Hair follicular keratinocyte (primary cell): ENCODE measurements at places on chromosomes 4 and X. TPM values are rescaled to one million over a fixed set of nuclear protein-coding genes. Genes with fewer than 3 reads are reported as not detected.

NKX3-2 gene
- 0.04 TPM in 1 of 2 replicates, not detected in the other for total RNA-seq

FABP2 gene
- total RNA-seq, result not detected in 2 replicates

USP38 gene
- 11.4 and 14.3 TPM in 2 replicates for total RNA-seq

NWD2 gene
- not detected in 2 replicates for total RNA-seq

F8A2 gene
- 0.23 TPM in 1 of 2 replicates, not detected in the other for total RNA-seq

RPS6KA6 gene
- total RNA-seq, result 0.23 and 0.70 TPM in 2 replicates

LAGE3 gene
- total RNA-seq, result 42.2 and 56.3 TPM in 2 replicates

MAGIX gene
- total RNA-seq, result 4.8 and 11.0 TPM in 2 replicates

ARHGAP36 gene
- total RNA-seq, result not detected in 2 replicates

TMEM33 gene
- total RNA-seq, result 58.9 and 66.7 TPM in 2 replicates

WDFY3 gene
- total RNA-seq, result 19.7 and 38.0 TPM in 2 replicates
